Activated CD4-positive, alpha-beta T cell treated with anti-CD3 and anti-CD28 coated beads, Interleukin-2, Interleukin-4, amounts not matched to agents 100 ng/mL and 50 ng/mL, durations not matched to agents 16 hours and 8 hours (primary cell): ENCODE measurements at places on chromosomes 6 and 20.

GRCh38 chr6:104486035-104486434 is 373.7 kb downstream of the HACE1 start:
- DNase-seq, result no peak

DNA sequence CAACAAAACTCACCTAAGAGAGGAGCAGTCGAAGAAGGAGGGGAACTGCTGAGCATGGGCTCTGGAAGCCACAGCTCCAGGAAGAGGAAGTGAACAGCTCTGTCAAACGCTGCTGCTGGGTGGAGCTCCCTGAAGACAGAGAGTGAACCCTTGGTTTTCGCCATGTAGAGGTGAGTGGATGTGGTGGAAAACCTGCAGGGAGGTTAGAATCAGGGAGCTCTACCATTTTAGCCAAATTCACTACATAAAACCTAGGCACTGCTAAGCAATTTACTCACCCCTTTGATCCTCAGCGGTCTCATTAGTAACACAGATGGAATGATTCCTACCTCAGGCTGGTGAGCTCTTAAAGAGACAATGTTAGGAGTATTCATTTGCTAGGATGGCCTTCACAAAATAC is 19.4 kb upstream of the TFAP2A start:
- no peak for DNase-seq

- no peak for DNase-seq
Measured at GRCh38 chr6:131040866-131041265, 22.2 kb downstream of the EPB41L2 start.

- no peak for DNase-seq
Measured at GRCh38 chr6:56794421-56794820, 151.7 kb upstream of the DST start.

- DNase-seq, result no peak
Measured at GRCh38 chr6:170232186-170233002, 58.5 kb downstream of the DLL1 start.

DNA sequence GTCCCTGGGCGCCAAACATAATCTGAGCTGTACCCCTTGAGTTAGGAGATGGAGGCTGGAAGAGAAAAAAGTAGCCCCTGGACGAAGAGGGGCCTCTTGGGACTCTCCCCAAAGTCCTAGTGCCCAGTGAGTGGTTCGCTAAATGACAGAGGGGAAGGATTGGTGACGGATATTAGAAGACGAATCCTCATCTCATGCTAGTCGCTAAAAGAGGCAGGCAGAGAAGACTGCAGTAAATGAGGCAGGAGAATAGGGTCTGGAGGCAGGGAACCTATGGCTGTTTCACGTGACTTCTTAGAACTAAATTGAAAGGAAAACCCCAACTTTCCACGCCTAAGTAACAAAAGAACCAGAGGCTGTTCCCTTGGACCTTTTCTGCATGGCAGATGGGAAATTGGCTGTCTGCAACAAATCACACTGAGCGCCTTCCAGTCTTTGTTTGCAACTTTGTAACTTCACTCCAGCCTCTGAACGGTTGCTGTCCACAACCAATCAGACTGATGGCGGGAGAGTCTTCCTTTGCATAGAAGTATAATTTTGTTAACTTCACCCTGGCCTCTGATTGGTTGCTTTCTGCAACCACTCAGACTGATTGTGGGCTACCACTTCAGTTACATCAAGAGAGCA is 731 bp upstream of the RBL1 start:
- DNase-seq, result no peak

DNA sequence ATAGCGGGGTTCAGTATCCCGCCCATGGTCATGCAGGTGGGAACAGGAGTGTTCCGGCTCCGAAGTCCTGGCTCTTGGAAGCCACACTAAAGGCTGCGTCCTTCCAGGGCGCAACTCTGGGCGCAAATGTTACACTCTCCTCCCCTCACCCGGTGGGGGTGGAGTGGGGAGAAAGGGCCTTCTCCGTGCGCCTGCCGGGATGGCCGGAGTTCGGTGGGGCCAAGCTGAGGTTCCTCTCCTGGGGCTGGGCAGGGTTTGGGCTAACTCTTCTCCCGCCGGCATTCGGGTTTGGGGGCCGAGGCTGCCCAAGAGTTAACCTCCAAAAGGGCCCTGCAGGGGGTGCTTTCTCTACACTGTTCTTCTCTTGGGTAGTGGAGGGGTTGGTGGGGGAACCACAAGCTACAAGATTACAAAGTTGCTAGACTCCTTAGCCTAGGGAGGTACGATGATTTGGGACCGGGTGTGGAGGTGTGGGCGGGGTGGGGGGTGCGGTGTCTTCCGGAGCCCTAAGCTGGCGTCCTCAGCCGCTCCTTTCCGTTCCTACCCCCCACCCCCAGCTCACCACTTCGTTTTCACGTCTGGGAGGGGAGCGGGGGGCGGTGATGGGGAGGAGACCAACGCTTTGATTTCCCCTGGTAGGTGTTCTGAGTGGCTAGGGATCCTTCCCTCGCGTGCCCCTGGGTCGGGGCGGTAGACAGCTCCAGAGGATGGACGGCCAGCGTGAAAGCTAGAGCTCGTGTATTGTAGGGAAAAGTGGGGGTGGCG is 12.3 kb downstream of the NRN1 start:
- no peak for DNase-seq

DNA sequence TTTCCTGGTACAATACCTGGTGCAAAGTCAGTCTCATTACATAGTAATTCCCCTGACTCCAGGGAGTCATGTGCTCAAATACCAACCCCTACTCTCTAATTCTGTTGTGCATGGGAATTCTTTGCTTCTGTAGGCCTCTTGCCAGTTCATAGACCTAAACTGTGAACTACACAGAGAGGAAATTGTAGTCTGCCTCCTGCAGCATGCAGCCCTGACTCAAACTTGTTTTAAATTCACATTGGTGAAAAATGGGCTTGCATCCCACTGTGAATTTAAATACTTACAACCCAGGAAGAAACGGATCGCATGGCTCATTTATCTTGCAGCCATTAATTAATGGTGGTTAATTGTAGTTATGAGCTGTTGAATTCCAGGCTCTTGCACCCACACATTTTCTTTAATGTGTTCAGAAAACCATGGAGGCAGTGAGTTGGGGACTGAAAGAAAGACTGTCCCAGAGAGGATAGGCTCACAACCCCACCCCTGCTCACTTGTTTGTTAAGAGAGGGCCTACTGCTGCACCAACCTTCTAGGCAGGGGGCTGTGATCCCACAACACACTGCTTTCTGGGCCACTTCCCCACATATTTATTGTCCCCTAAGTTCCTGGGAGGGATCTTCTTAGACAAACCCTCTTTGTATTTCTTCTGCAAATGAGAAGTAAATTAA is 579.1 kb downstream of the DHX35 start:
- DNase-seq, result no peak

GRCh38 chr6:156065849-156066248 is 610.2 kb upstream of the NOX3 start:
- no peak for DNase-seq

DNA sequence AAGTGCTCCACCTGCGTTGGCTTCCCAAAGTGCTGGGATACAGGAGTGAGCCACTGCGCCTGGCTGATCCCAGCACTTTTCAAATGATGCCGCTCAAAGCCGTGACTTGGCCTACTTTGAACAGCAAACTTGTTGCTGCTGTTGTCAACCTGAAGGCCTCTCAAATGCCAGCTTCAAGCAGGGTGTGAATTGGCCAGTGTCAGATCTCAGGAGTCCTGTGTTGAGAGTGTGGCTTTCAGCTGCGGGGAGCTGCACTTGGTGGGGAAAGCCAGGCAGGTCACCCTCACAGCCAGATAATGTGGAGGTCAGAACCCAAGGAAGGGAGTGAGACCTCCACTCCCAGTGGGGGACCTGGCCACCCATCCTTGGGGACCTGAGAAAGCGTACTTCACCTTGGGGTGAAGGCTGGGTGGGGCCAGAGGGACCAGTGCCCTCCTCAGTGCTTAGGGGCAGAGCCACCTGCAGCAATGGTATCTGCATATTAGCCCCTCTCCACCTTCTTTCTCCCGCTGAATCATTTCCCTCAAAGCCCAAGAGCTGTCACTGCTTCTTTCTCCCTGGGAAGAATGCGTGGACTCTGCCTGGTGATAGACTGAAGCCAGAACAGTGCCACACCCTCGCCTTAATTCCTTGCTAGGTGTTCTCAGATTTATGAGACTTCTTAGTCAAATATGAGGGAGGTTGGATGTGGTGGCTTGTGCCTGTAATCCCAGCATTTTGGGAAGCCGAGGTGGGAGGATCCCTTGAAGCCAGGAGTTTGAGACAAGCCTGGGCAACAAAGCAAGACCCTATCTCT is 19.1 kb upstream of the PANK2 start:
- no peak for DNase-seq

- no peak for DNase-seq
Measured at GRCh38 chr6:109406196-109406595, 23.9 kb upstream of the CD164 start.
